ENCODE measurements at places on chromosomes 3 and 15.

DNA sequence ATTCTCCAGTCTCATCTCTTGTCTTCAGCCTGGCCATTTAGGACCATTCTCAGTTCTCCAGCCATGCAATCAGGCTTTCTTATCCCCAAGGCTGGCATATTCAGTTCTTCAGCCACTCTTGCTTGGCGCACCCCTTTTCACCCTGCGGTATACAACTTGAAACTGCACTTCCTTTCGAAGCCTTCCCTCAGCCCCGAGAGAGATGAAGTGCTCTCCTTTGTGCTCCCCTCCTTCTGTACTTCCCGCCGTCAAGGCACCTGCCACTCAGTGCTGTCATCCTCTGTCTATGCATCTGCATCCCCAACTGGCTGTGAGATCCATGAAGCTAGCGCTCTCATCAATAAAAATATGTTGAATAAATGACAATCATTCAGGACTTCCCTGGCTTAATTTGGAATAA lies 45.7 kb downstream of the MORC1 start:
- DNase-seq: no peak

- DNase-seq: no peak
These were observed 130.9 kb upstream of the BHLHE40 start for GRCh38 chr3:4848176-4848825.

GRCh38 chr3:33096093-33096868 lies 665 bp downstream of the GLB1 start:
- no peak for DNase-seq

GRCh38 chr3:18024715-18025114 lies 282.3 kb upstream of the TBC1D5 start:
- DNase-seq: no peak

- no peak for DNase-seq
These were observed 67.7 kb upstream of the ATP11B start for GRCh38 chr3:182725372-182726251.

DNA sequence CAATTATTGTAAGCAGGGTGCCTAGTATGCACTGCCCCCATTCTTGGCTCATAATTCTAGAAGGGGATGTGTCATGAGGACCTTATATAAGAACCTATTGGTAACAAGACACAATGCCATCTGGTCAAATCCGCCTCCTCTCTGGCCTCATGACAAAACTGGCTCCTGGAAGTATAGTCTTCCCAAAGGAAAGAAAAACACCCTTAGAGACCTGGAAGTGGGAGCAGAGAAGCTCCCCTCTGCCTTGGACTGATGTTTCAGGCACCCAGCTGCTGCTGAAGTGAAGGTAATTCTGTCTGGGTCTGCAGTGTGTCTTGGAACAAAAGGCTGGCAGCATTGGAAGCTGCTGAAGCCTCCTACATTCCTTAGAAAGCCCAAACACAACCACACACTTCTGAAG lies 107.2 kb upstream of the CLSTN2 start:
- DNase-seq: no peak

DNA sequence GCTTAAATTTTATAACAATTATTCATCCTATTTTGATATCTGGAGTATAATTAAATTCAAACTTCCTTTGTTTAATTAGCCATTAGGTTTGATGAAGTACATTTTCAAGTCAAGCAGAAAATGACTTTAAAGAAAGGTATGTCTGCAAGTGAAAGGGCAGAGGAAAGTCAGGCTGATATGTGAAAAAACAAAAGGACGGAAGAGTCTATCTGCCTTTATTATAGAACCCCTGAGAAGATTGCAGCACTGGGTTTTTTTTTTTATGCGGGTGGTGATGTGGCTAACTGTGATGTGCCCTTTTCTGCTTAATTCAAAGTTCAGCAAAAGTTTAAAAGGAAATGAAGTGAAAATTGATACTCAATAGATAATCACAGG lies 83.2 kb downstream of the COL8A1 start:
- DNase-seq: no peak

DNA sequence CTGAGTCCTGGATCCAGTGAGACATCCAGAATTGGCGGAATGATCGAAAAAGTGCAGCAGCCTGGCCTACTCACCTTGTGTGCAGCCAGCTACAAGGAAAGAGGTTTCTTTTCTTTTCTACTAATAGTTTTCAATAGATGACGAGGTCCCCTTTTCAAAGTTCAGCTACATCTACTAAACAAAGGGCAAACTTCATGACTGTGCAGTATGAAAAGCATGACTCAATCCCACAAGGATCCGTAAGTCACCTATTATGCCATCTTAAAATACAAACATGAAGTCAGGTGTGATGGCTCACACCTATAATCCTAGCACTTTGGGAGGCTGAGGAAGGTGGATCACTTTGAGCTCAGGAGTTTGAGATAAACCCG lies 16.7 kb downstream of the MIX23 start:
- peak; percentile 24 for DNase-seq

DNA sequence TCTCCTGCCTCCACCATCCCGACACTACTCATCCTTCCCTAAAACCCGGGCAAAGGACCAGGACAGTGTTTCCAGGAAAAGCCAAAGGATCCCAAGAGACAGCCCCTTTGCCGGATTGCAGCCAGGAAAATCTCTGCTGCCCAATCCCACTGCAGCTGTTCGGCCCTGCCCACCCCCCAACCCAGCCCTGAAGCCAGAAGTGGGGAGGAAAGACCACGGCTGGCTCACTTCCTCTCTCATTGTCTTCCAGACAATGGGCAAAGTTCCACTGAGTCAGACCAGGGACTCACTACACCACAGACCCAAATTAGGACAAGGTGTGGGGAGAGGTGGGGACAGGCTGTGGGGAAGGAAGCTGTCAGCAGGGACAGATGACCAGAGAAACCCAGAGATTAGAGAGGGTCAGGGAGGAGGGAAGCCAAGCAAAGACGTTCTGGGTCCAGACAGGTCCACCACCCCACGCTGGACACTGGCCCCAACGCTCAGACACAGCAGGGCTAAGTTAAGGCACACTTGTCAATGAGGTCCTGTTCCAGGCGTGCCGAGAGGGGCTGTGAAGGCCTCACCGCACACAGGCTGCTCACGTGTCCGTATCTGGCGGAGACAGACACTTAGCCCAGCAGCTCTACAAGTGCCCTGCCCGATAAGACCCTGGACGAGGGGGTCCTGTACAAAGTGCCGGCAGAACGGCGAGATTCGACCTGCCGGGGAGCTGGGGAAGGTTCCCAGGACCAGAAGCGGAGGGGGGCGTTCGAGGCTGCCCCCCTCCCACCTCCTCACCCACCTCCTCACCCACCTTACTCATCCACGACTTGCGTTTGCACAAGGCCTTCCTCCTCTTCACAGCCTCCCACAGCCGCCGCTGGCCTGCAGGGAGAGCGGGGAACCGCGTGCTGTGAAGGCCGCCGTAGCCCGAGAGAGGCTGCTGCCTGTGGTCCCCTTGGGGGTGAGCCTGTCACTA lies 21.9 kb downstream of the TNK2 start:
- no peak for DNase-seq
